ENCODE measurements at places on chromosomes 7 and 10. TPM values are rescaled to one million over a fixed set of nuclear protein-coding genes. Genes with fewer than 3 reads are reported as not detected.

GRCh38 chr10:77965294-77965693, 38.7 kb upstream of the DLG5 start:
- no peak for DNase-seq

- DNase-seq, result no peak
These were observed 202.9 kb downstream of the GLRX3 start for GRCh38 chr10:130339091-130339490.

DNA sequence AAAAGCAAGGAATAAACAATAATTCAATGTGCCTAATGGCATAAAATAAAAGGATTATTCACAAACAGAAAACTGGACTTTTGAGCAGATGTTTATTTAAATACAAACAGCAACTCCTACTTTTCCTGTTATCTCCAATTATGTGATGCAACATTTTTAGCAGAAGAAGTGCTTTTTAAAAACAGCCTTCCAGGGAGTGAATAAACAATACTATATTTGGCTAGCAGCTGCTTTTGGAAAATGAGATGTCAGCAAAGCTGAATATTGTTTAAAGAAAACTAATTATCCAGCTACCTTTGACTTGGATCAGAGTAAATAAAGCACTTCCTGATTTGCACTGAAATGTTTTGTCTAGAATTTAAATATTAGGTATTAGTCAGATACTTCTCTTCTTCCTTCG, 23.2 kb downstream of the CDK1 start:
- no peak for DNase-seq

MRPL43 gene
- total RNA-seq, result 62.7 TPM

SVIL gene
- total RNA-seq, result 9.8 TPM

DNA sequence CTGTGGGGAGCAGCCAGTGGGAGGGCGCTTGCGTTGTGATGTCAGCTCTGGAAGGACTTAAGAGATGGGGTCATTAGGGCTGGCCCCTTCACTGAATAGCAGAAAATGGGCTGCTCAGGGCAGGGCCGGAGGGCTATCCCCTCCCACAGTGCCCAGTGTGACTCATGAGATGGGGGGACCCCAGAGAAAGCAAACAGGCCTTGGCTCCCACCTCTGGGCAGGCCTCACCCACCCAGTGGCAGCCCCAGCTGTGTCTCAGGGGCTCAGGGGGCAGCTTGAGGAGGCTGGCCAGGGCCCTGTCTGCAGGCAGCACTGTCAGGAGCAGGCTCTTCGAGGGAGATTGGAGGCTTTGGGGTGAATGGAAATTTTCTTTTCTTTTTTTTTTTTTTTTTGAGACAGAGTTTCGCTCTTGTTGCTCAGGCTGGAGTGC, 168.3 kb downstream of the SLIT1 start:
- DNase-seq, result no peak

Data from activated T-helper 2 cell treated with anti-CD3 and anti-CD28 coated beads, Interferon-gamma antibody, Interleukin-2, Interleukin-4, amounts not matched to agents 10 μg/mL and 5 μg/mL and 100 μg/mL, durations not matched to agents 14 hours and 24 hours and 36 hours (primary cell).